Hypothalamus (tissue), 51 donors: ENCODE measurements at places on chromosomes 7 and 10.

- DNase-seq: no peak
These were observed 9.8 kb downstream of the TCTN3 start for GRCh38 chr10:95683966-95684365.

DNA sequence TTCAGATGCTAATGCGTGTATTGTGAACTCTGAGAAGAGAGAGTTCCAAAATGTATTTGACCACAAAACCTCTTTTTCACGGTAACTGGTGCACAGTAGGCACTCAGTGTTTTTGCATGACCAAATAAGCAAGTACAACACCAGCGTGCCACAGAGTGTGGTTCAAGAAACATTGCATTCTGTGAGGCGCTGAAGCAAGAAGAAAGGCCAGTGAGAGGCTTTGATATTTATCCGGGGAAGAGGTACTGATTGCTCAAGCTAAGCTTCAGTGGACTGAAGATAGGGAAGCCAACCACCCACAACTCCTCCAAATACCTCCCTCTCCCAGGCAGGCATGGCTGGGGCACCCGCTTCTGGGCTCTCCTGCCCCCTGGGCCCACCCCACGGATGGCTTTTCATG is 611.2 kb downstream of the SDK1 start:
- no peak for DNase-seq

DNA sequence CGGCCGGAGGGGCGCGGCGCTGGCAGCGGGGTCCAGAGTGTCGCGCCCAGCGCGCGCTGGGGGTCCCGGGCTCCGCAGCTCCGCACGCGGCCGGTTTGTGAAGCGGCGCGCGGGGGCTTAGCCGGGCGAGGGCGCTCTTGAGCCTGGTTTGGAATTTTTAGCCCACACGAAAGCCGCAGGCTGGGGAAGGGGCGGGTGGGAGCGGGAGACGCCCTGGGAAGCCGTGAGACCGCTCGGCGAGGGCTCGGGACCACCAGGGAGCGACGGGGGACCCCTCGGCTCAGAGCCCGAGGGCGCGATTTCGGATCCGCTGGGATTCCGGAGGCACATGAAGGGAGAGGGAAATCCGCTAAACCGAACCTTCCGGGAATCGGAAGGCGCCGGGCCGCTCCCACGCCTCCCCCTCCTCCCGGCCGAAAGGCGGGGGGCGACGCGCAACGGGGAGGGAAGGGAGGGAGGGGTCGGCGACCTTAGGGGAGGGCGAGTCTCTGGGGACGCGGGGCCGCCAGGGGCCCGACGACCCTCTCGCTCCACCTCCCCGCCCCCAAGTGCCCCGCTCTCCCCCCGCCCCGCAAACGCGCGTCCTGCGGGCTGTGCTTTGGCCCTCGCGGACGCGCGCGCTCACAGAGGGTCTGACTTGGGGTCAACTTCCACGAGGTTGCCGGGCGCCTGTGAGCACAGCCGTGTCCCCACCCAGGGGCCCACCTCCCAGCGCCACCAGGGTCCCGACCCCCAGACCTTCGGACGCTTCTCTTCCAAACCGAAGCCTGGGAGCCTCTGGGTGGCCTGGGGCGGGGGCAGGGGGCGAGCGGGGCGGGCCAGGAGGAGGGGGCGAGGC is 5.1 kb upstream of the ELFN1 start:
- DNase-seq: no peak

GRCh38 chr7:83494683-83495082 is 154.3 kb downstream of the SEMA3E start:
- DNase-seq: no peak

GRCh38 chr7:78329001-78329655 is 530.6 kb downstream of the PHTF2 start:
- no peak for DNase-seq

GRCh38 chr10:71094712-71095390 is 117.5 kb upstream of the UNC5B start:
- DNase-seq: no peak

- DNase-seq: no peak
These were observed 659.2 kb downstream of the SDK1 start for GRCh38 chr7:3960050-3960763.

GRCh38 chr7:99000904-99001465 is 122.7 kb downstream of the TRRAP start:
- no peak for DNase-seq

DNA sequence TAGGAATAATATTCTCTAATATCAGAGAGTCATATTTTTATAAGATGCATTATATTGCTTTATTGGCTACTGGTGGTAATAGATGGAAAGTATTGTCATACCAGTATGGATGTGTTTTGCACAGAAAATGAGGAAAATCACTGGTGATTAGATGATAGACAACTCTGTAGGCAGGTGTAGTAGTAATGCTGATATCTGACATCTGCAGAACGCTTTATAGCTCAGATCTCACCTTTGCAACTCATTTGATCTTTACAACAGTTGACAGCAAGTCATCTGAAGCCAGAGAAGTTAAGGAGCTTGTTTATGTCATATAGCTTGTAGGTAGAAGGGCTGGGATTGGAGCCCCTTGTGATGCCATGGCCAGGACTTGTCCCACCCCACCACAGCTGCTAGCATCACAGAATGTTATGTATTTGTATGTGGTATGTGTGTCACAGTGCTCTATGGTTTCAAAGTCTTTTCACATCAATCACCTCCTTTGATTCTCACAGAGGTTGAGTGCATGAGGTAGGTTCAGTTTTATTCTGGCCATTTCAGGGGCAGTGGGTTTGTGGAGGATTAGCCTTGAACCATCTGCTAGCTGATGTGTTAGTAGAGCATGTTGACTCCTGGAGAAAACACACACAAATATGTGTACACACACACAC is 140.0 kb downstream of the SORCS3 start:
- no peak for DNase-seq

DNA sequence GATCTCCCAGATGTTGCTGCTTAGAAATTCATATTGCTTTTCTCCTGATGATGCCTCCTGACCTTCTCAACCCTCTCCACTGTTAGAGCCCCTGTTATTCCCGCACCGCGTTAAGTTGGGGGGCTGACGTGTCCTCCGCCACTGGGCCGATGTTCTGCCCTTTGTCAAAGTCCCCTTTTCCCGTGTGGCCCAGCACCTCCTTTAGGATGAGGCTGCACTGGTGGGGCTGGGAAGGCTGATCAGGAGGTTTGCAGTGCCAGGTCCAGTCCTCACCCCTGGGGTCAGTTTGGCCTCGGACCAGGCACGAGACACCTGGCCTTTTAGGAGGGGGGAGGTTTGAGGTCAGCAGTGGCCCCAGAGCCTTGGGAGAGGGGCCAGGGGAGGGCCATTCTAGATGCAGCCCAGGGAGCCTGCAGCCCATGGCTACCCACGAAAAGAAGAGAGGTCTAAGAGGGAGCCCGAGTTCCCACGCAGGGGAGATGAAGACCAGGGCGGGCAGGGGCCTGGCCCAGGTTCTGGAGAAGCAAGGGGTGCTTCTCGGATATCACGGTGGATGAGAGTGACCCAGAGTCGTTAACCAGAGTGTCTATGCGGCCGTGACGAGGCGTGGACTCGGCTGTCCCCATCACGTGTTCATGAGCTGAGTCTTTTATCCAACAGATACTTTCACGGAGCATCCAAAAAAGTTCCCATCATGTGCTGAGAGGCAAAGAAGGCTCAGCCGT is 150.4 kb downstream of the DNAJB6 start:
- DNase-seq: no peak

DNA sequence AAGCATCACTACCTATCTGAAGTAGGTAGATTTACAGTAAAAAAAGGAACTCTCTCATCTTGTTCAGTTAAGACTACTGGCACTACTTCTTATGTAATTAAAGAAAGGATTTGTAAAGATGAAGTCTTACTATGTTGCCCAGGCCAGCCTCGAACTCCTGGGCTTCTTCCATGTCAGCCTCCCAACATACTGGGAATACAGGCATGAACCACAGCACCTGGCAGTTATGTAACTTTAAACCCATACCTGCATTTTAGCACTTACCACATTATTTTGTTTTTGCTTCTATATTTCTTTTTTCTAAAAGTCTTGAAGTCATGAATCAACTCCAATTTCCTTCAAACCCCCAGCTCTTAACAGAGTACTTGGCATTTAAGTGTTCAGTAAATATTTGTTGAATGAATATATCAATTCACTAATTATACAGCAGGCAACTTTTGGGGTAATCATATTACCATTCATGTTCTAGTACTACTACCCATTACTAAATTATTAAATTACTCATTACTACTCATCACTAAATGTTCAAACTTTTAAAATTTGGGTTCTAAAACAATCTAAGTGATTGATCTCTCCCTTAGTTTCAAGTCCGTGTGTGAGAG is 31.6 kb upstream of the CCDC71L start:
- DNase-seq: no peak

DNA sequence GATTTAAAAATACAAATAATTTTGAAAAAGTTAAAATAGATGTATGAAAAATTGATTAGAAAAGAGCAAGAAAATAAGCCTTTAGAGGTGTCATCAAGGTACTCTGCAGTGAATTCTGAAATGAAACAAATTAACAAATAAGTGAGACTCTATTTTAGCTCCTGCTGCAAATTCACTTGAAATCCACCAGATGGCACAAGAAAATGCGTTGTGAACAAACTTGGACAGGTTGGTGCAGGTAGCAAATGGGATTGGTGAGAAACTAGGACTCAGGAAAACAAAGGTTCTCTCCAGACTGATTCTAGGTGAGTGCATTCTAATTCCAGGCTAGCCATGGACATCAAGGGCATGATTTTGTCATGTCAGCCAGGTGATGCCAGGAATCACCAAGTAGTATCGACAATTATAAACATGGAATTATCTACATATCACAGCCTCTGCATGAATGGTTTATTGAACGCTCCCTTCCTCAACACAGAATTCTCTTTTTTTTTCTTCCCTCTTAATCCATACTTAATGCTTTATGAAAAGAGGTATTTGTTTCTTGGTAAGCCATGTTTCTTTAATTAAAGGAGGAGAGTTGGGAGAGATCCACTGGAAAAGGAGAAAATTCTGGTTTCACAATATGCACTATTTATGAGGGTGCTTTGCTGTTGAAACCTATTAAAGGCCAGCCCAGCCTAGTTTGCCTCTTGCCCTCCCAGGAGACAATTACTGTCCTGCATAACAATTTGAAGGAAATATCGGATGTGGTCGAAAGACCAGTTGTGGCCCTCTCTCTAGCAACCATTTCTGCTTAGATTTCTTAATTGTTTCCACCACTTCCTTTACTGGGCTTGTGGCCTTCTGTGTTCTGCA is 118.1 kb downstream of the ZNF365 start:
- DNase-seq: no peak

DNA sequence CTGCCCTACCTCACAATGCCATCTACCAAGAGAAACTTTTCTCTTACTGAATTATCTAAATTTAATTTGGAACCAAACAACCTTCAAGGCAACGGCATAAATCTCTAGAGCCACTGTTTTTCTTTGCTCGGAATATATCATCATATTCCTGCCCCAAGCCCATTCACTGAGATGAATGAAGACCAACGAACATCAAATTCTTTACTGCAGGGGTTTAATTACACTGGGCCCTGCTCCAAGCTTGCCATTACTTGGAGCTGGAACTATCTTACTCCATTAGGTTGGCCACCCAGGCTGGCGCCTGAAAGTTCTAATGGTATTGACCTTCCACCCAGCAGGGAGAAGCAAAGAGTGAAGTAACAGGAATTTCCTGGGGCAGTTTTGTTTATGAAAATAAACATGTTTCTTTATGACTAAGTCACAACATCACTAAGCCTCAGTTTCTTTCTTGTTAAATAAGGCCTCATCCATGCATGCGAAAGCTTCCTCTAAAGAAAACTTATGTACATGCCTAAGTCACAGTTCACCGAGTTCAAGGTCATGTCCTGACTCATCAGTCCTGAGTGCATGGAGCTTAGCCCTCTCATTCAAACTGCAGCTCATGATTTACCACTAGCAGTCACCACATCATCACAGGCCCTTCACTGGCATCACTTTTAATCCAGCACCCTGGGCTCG is 42.1 kb upstream of the ANAPC16 start:
- DNase-seq: no peak

GRCh38 chr7:129313282-129313681 is 88.5 kb downstream of the AHCYL2 start:
- no peak for DNase-seq

GRCh38 chr10:125523347-125523746 is 159.6 kb downstream of the TEX36 start:
- no peak for DNase-seq

GRCh38 chr7:52406808-52407207 is 628.6 kb upstream of the POM121L12 start:
- no peak for DNase-seq

DNA sequence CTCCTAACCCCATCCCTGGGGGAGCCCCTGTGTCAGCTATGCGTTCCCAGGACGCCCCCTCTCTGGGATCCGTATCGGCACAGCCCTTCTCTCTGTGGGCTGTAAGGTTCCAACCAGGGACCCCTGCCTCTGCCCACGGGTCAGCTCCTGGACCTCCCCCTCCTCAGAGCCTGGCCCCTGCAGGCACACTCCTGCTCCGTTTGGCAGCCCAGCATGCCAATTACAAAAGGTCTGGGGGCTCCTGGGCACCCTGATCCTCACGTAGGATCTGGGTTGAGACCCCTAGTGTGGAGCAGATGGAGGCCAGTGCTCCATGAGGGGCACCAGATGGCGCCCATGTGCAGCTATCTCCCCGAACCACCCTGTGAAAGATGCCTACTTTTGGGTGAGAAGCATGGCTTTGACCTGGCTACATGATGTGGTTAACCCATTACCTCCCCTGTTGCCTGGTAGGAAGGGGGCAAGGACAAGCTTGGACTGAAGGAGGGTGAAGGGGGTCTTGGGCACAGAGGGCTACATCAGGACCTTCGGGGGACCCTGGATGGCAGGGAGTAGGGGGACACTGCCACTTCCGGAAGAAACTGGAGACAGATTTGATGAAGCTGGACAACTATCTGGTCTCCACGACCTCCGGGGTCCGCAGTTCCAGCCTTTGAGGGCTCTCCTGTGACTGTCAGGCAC is 9.0 kb downstream of the TACR2 start:
- DNase-seq: no peak

- DNase-seq: peak; percentile 52
These were observed at the start of gene NFE2L3 for GRCh38 chr7:26151953-26152781. NFE2L3 (plus strand) TSS chr7:26152198; CDS start chr7:26152499, 301 bp downstream.

- DNase-seq: no peak
These were observed 1.3 kb downstream of the UBN2 start for GRCh38 chr7:139232377-139232717.

- DNase-seq: no peak
These were observed 219.6 kb upstream of the NPSR1 start for GRCh38 chr7:34438436-34438835.

- DNase-seq: no peak
These were observed 153.9 kb downstream of the AGMO start for GRCh38 chr7:15407910-15408309.

- no peak for DNase-seq
These were observed 8.5 kb downstream of the RASSF4 start for GRCh38 chr10:44968091-44968490.

DNA sequence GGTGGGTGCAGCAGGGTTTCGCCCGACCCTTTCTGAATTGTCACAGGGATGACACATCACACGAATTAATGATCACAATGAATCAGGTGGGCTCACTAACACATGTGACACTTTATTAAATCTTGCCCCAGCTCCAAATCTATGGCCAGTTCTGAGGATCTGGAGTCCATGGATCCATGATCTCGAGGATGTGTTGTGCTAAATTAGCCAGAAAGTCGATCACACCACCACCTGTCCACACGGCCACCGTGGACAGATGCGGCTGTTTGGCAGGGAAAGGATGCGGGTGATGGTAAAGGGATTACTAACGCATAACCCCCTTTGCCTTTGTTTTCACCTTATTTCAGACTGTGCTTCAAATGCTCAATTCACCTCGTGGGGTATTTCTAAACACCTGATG is 96.4 kb downstream of the COBL start:
- DNase-seq: no peak
